ENCODE measurements at places on chromosomes 11 and 22.
A peak's percentile ranks its signal among the peaks of the same experiment; 100 is the strongest.

DNA sequence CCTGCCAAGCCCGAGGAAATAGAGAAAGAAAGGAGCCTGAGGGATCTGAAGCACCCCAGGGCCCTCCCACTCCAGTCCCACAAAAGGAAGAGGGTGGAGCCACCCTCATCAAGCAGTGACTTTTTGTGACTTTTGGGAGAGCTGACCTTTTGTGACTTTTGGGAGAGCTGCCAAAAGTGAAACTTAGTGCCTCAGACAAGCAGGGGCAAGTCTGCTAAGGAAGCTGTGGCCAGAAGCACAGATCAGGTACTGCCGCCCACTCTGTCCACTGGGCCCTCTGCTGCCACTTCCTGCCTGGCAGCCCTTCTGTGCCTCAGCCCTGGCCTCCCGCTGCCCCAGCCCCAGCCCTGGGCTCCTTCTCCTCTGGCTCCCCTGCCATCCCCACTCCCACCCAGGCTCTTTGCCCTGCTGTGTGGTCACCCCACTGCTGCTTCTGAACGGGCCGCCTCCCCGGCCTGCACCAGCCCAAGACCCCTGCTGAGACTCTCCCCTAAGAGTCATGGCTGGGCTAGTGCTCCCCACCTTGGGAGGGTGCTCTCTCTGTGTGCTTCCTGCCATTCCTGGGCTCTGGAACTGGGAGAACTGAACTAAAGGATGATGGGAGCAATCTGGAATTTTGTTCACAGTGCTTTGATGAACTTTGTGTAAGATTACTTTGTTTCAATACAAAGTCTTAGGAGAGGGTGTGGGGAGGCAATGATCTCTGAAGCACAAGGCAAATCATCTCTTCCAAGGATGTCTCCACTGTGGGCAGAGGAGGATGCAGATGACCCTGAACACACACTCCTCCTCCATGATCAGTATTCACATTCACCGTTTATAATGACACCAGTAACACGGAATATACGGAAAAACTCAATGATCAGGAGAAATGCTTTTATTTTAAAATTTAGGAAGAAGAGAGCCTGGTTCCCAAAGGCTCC, at the start of gene APOBEC3H:
Gene APOBEC3H, plus strand, starts transcription at position 147 of the 923 bp plus-strand sequence. CDS start 3,035 bp downstream, outside the sequence.
- DNase-seq, result no peak

- DNase-seq, result no peak
Measured at GRCh38 chr22:31922534-31922933, 21.8 kb upstream of the YWHAH start.

GRCh38 chr11:11261629-11262028, 91.4 kb downstream of the CSNK2A3 start:
- DNase-seq, result no peak

- no peak for DNase-seq
Measured at GRCh38 chr22:46011627-46012181, 34.7 kb upstream of the WNT7B start.

DNA sequence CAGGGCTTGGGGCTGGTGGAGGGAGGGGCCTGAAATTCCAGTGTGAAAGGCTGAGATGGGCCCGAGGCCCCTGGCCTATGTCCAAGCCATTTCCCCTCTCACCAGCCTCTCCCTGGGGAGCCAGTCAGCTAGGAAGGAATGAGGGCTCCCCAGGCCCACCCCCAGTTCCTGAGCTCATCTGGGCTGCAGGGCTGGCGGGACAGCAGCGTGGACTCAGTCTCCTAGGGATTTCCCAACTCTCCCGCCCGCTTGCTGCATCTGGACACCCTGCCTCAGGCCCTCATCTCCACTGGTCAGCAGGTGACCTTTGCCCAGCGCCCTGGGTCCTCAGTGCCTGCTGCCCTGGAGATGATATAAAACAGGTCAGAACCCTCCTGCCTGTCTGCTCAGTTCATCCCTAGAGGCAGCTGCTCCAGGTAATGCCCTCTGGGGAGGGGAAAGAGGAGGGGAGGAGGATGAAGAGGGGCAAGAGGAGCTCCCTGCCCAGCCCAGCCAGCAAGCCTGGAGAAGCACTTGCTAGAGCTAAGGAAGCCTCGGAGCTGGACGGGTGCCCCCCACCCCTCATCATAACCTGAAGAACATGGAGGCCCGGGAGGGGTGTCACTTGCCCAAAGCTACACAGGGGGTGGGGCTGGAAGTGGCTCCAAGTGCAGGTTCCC, at the start of gene APOC3:
Gene APOC3, plus strand, starts transcription at position 383 of the 659 bp plus-strand sequence. CDS start 676 bp downstream, outside the sequence.
- DNase-seq, result no peak

DNA sequence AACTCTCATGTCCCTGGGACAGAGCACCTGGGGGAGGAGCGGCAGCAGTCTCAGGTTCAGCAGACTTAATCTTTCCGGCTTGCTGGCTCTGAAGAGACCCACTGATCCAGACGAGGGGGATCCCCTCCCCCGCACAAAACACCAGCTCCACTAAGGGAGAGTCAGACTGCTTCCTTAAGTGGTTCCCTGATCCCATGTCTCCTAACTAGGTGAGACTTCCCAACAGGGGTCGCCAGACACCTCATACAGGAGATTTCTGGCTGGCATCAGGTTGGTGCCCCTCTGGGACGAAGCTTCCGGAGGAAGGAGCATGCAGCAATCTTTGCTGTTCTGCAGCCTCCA, 157.2 kb upstream of the TMEM45B start:
- DNase-seq, result no peak

DNA sequence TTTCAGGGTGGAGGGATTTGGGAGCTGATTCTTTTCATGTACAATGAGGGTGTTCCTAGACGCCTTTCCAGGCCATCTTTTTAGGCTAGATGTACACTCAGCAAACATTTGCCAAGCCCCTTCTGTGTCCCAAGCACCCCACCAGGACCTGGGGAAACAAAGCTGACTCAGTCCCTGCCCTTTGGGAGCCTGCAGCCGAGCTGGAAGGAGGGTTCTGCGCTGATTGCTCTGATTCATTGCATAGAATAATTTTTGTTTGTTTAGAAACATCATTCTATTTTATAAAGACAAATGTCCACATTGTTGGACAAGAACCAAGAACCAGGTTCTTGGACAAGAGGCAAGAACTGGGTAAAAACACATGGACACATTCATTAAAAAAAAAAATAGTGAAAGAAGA, 16.7 kb downstream of the TP53AIP1 start:
- DNase-seq, result no peak

DNA sequence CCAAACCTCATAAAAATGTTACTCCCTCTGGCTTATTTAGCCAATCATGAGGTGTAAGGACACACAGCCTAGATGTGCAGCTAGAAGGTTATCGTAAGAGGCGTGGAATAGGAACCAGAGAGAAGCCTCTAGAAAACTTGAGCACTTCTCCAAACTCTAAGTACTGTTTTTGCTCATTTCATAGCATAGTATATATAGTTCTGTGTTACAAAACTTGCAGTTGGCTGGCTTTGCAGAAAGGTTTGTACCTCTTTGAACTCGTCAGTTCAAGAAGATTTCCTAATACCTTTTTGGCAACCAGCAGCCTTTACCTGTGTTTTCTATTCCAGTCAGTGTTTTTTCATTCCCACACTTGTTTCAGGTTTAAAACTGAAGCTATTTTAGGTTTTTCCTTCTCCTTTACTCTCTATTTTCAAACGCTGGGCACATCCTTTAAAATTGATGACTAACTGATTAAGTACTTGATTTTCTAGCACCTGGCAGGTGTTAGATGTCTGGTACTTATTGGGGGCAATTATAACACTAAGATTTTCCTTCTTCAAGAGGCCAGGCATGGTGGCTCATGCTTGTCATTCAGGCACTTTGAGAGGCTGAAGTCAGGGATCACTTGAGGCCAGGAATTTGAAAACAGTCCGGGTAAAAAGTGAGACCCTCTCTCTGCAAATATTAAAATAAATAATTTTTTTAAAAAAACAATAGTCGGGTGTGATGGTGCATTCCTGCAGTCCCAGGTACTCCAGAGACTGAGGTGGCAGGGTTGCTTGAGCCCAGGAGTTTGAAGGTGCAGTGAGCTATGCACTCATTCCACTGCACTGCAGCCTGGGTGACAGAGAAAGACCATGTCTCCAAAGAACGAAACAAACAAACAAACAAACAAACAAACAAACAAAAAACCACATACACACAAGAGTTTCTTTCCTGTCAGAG, 125.2 kb downstream of the LRRC4C start:
- DNase-seq, result no peak

DNA sequence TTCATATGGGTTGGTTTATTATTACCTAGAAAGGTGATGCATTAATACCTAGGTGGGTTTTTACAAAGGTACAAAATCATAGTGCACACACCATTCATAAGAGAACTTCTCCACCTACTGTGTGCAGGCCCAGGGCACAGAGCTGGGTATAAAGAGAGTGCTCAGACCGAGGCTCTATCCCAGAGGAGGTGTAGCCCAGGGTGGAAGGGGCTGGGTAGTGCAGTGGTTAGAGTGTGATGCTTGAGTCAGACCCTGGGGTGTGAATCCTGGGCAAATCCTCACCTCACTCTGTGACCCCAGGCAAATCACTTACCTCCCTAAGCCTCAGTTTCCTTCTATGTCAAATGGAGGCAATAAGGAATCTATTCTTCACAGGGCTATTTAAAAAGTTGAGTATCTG, 32.2 kb downstream of the PARVG start:
- no peak for DNase-seq

- no peak for DNase-seq
Measured at GRCh38 chr11:100727410-100727809, 40.3 kb downstream of the ARHGAP42 start.

GRCh38 chr11:94243571-94244515, 60.5 kb upstream of the IZUMO1R start:
- no peak for DNase-seq

DNA sequence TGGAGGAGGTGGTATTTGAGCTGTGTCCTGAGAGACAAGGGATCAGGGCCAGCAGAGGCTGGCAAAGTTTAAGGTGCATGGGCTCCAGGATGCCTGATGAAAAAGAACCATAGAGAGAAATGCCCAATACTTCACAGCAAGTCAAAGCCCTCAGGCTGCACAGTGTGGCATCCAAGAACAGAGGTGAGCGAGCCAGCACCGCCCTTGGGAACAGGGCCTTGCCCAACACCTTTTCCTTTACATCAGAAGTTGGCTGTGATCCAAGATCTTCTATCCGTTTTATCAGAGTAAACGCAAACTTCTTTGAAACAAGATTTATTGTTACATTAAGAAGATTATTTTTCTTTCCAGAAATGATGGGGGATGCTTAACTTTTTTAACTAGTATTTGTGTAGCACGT, 1.4 kb downstream of the B3GNT6 start:
- no peak for DNase-seq

DNA sequence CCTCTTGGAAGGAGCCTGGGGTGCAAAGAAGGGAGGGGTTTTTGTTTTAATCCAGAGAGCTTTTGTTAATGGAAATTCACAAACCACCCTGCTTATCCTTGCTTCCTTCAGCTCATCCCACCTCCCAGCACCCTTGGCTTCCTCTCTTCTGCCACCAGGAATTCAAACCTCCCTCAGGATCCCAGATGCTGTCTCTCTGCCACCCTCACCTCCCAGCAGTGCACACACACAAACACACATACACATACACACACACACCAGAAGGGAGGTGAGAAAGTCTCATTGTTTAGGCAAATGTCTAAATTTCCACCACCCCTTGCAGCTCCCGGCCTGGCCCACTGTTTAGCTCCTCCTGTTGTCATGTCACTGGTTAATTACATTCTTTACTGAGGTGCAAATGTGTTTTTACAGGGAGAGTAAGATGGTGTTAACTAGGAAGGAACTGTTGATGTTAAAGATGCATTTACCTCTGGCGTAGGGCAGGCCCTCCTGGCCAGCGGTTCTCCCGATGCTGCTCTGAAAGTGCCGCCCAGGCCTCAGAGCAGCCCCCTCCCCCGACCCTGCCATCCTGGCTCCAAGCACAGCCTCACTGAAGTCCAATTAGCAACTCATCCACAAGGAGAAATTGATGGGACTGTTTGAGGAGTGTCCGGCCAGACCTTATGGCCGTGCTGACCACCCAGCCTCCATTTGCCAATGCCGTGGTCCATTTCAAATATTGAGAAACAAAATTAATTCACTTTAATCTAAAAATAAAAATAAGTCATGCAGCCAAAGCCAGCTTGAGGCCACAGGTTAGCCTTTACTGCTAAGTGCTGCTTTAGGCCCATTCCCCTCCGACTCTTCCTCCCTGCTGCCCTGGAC, 165.4 kb downstream of the FEZ1 start:
- no peak for DNase-seq

GRCh38 chr11:76654298-76654851, 16.2 kb downstream of the LRRC32 start:
- DNase-seq, result no peak

DNA sequence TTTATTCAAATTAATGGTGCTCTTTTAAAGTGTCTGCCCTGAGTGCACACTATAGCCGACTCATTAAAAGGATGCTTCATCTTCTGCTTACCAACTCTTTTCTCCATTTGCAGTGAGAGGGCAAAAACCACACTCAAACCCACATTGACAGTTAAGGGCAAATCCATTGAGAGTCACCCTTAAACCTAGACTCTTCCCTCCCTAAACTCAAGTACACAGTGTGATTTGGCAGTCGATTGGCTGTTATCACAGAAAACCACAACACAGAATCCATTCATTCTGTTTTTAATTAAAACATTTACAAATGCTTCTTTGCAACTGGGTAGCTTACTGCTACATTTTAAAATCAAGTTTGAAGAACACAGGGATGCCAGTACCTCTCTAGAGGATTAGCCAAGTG, 120.0 kb downstream of the CADM1 start:
- no peak for DNase-seq

DNA sequence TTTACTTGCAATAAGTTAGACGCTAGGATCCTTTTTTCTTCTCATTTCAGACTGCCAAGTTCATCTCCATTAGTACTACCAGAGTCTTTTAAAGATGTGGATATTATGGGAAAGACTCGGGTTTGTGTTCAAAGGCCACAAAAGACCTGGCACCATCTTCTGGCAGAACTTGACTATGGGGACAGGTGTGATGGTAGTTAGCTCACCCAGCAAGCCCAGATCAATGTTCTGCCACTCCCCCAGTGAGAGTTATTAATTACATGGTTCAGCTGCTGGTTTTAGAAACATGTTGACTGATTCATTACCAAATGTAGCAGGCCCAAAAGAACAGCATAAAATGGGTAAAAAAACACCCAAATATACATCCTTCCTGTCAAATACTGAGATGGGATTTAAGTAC, 333.5 kb upstream of the PITPNB start:
- no peak for DNase-seq

- peak; percentile 64 for DNase-seq
Measured at GRCh38 chr11:85941380-85941973, 86.3 kb downstream of the CCDC83 start.

GRCh38 chr11:11814614-11815452, 26.9 kb upstream of the USP47 start:
- no peak for DNase-seq

DNA sequence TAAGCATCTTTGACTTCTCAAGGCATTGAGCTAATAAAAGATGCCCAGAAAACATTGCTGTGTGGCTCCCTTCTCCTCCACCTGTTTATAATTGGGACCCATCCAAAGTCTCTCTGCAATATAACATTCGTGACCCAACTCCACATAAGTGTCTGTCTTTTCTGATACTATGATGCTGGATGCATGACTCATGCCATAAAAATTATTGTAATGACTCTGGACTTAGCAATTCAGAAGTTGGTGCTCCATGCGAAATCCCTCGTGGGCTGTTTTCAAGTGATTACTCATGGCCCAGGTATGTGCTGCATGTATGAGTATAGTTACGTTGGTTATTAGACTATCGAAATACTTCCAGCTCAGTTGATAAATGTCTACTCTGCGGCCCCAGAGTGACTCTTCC, 11.7 kb downstream of the FJX1 start:
- no peak for DNase-seq

All from amygdala (tissue), 56 donors.